ENCODE measurements at places on chromosomes 4 and X.

GRCh38 chr4:28883211-28883610 lies 1837.0 kb upstream of the PCDH7 start:
- DNase-seq: no peak

GRCh38 chr4:174086829-174087799 lies 196.4 kb downstream of the FBXO8 start:
- no peak for DNase-seq

GRCh38 chr4:159719531-159719930 lies 616.7 kb downstream of the RAPGEF2 start:
- no peak for DNase-seq

GRCh38 chr4:70182517-70183167 lies 12.9 kb upstream of the ODAM start:
- no peak for DNase-seq

DNA sequence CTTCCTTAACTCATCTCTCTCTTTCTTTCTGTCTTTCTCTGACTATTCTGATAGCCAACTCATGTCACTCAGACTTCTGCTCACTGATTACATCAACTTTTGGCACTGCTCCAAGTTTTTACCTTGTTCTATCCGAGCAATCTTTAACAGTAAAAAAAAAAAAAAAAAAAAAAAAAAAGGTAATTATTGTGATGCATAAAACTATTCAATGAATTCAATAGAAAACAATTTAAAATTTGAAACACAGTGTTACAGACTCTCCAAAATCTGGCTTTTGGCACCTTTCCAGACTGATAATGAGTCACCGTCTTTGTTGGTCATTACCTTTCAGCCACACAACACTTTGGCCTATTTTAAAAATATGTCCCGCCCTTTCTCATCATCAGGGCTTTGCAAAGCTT lies 229.5 kb downstream of the GALNTL6 start:
- no peak for DNase-seq

GRCh38 chr4:176268963-176269362 lies at the start of gene ASB5:
TSS of gene ASB5 (minus strand) at chr4:176269222. CDS start at chr4:176269108, 114 bp downstream.
- no peak for DNase-seq

GRCh38 chr4:16119981-16120380 lies 36.2 kb upstream of the PROM1 start:
- no peak for DNase-seq

GRCh38 chr4:158991534-158992155 lies 111.2 kb upstream of the RAPGEF2 start:
- DNase-seq: no peak

- peak; percentile 12 for DNase-seq
Observed at GRCh38 chr4:82136161-82136801, 237.5 kb downstream of the HNRNPD start.

GRCh38 chrX:531611-531936 lies 99.0 kb upstream of the SHOX start:
- no peak for DNase-seq

DNA sequence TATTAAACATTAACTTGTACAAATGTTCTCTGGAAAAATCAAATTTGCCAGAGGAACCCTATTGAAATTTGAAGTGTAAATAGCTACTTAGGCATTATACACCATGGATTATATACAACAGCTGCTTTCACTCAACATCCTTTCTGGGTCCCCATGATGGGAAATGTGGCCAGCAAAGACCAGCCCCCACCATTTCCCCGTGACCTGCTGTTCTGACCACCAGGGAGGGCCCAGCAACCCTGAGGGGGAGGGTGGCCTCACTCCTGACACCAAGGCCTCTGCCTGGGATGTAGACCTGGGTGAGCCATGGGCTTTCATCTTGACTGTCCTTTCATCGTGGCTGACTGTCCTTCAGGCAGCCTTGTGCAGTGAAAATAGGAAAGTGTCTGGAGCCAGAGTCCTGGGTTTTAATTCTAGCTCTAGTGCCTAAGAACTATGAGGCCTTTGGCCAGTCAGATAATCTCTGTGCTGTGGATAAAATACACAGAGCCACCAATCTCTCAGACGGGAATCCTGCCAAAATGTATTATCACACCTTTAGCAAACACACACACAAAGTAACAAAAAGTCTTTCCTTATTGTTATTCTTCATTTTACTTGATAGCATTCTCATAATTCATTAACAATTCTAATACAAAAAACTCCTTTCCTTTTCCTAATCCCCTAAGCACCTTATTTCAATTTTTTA lies 45.1 kb downstream of the NR3C2 start:
- DNase-seq: no peak

DNA sequence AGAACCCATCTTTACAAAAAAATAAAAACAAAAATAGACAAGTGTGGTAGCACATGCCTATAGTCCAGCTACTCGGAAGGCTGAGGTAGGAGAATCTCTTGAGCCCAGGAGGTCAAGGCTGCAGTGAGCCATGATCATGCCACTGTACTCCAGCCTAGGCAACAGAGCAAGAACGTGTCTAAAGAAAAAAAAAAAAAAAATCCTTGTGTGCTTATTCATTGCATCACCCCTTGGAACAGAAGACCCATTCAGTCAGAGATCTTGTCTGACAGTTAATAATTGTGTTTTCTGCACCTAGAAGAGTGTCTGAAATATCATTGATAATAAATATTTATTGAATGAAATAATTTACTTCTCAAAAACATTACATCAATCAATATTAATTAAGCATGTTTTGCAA lies 97.4 kb upstream of the TBL1X start:
- DNase-seq: no peak

DNA sequence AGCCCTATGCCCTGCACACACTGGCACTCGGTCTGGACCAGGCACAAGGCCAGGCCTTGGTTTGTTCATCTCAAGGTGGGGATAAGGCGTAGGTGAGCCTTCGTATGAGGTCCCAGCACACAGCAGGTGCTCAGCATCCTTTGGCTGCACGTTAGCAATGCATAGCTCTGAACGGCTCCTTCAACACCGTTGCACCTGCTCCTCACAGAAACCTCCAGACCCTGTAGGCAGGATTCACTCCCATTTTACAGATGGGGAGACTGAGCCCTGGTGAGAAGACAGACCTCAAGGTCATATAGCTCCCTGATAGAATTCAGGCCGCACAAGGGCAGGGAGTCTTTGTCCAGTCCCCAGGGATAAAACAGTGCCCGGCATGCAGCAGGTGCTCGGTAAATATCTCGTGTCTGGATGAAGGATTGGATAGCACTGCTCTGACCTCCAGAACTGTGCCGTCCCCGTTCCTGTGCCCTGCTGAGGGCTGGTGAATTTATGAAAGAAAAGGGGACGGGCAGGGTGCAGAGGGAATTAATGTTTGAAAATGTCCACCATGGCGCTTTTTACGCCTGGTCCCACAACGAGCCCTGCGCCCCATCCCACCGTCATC lies 2.4 kb downstream of the PPP2R2C start:
- DNase-seq: peak; percentile 3

GRCh38 chr4:86452422-86452891 lies 92.6 kb upstream of the MAPK10 start:
- no peak for DNase-seq

DNA sequence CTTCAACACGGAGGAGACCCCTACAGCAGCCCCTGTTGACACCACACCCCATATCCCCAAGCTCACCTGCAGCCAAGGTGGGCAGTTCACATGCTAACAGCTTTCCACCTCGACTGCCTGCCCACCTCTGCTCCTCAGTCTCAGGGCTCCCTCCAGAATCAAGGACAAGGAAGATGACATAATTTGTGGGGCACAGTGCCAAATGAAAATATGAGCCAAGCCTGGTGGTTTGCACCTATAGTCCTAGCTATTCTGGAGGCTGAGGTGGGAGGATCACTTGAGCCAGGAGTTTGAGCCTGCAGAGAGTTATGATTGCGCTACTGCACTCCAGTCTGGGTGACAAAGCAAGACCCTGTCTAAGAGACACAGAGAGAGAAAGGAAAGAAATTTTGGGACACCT lies 516.3 kb downstream of the BCOR start:
- DNase-seq: no peak

- no peak for DNase-seq
Observed at GRCh38 chrX:95678679-95679078, 1006.0 kb upstream of the DIAPH2 start.

- no peak for DNase-seq
Observed at GRCh38 chr4:86670298-86670697, 76.2 kb downstream of the PTPN13 start.

- no peak for DNase-seq
Observed at GRCh38 chrX:107747596-107748161, 27.9 kb downstream of the TSC22D3 start.

DNA sequence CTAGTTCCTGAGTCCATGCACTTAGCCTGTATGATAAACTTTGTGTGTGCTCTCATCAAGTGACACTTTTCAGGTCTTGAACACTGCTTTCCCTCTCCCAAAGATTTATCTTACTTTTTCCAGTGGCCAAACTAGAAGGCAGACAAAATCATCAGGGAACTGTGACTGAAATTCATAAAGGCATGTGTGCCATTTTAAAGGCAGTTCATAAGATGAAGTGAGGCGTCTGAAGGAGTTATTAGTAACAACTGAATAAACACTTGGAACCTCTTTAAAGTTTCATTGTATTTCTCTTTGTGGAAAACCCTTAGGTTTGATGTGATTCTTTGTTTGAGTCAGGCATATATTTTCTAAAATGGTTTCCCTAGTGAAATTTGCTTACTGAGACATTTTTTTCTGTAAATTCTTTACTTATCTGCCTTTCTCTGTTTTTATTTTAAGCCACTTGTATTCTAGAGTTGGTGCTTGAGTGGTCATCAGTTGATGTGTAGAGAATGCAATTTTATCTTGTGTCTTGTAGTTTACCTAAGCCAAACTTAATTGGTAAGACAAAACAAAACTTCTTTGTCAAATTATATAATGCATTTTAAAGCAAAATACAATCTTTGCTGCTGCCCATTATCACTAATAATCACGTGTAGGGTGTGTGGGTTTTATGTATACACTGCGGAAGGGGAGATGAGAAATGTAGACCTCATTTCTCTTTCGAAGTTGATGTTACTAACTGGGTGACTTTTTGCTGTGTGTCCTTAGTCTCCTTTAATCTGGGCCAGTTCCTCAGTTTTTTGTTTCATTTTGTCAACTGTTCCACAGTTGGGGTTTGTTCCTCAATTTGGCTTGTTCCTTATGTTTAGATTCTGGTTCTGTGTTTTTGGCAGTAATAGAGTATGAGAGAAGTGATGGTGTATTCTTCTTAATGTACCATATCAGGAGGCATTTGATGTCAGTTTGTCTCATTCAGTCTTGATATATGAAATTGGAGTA lies 56.8 kb downstream of the RBPJ start:
- no peak for DNase-seq

GRCh38 chr4:107900508-107900907 lies 30.8 kb upstream of the CYP2U1 start:
- DNase-seq: no peak

DNA sequence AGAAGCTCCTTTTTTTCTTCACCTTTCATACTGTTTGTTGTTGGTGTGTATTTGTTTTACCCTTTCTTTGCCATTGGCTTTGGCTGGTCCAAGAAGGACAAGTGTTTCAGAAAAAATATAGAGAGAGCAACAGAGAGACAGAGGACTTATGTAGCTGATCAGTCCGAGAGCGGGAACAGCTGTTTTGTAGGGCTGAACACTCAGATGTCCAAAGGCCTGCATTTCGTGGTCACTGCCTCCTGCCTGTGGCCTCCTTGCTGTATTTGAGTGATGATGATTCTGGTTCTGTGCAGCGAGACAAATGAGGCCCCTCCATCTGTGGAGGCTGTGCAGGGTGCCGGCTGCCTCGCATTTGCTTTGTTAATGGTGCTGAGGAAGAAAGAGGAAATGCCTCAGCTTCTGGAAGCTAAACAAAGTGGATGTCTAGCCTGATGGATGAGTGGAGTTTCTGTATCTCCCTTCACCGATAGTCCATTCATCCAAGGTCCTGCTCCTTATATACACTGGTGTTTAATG lies 19.8 kb upstream of the STOX2 start:
- no peak for DNase-seq

DNA sequence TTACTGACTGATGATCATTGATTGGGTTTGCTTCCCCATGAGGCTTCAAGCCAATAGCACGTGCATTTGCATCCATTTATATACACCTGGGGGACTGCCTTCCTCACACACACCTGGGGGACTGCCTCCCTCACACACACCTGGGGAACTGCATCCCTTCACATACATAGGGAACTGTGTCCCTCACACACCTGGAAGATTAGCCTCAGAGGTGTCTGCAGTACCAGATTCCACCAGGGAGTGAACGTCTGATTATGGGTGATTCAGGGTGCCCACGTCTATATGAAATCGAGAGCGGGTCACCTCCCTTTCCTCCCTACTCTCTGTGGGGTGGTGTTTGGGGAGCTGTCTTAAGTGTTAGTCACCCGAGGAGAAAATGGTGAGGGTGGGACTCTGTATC lies 16.9 kb downstream of the CD99 start:
- no peak for DNase-seq

GRCh38 chr4:3310301-3311094 lies 17.7 kb downstream of the RGS12 start:
- DNase-seq: no peak

- DNase-seq: no peak
Observed at GRCh38 chr4:42781315-42781714, 111.2 kb upstream of the GRXCR1 start.

DNA sequence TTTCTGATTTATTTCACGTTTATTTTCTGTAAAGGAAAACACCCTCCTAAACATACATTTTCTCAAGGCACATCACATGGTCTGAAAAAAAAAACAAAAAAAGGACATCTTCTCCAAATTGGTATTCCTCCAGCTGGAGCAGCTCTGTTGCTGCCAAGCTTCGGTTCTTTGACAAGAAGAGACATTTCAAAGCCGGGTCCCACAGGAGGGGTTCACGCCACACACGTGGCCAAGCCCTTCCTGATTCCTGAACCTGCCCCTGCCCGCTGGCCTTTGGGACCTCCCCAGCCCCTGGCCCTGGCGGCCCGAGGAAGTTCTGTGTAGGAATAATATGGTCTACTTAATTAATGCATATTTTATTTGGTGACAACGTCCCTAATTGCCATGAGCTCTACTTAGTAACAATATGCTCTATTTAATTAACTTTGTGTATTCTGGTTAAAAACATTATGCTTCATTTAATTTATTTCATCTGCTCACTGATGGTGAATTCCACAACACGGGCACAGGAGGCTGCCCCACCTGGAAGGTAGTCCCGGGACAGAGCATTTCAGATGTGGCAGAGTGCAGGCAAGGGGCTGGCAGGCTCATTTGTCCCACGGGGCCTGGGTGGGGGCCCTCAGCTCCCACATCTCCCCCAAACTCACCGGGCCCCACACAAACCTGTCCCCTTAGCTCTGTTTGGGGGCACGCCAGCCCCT lies 5.4 kb upstream of the RGS12 start:
- DNase-seq: no peak

GRCh38 chrX:7145454-7145853 lies 2.1 kb upstream of the STS start:
- DNase-seq: no peak

Data from activated CD4-positive, alpha-beta T cell treated with anti-CD3 and anti-CD28 coated beads, Interleukin-2, amount 10 ng/mL, durations not matched to agents 7 days and 5 days (primary cell).